Thoracic aorta (tissue), 2 donors: ENCODE measurements at places on chromosomes 2 and 18. TPM values are rescaled to one million over a fixed set of nuclear protein-coding genes. Genes with fewer than 3 reads are reported as not detected.

The SCYGR8 gene
- total RNA-seq: not detected

- no peak for DNase-seq
Measured at GRCh38 chr2:11949732-11950523, 203.5 kb downstream of the LPIN1 start.

The NRP2 gene
- total RNA-seq: 75.1 TPM

DNA sequence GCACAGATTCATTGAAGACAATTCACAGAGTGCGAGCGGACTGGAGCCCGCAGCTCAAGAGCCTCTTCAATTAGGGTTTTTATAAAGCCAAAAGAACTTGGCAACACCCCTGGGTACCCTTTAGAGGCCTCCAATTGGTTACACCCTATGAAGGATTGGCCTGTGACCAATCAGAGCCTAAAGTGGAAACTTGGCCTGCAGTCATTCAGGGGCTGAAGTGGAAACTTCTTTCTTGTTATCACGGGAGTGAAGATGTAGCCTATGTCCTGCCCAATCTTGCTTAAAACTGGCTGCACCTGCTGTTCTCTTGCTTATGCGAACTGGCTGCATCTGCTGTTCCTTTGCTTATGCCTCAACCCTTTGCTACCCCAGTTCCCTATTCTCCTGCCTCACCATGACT is 1.8 kb upstream of the HJURP start:
- DNase-seq: no peak

The ALLC gene
- not detected for total RNA-seq

DNA sequence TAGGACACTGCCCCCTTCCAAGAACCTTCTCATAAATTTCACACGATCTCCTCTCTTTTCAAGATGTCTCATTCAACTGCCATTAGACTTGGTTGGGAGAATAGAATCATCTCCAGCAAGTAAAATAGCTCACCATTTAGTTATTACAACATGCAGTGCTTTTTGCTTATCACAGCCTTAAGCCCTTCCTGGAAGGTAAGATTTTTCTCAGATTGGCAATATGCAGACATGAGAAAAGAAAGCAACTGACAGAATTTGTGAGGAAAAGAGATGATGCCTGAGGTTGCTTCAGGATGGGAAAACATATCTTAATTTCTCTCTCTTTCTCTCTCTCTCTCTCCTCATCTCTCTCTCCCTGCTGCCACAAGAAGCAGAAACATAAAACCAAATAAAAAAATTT is 855.1 kb upstream of the ACVR2A start:
- DNase-seq: no peak

- no peak for DNase-seq
Measured at GRCh38 chr2:15943378-15944280, 3.3 kb downstream of the MYCN start.

DNA sequence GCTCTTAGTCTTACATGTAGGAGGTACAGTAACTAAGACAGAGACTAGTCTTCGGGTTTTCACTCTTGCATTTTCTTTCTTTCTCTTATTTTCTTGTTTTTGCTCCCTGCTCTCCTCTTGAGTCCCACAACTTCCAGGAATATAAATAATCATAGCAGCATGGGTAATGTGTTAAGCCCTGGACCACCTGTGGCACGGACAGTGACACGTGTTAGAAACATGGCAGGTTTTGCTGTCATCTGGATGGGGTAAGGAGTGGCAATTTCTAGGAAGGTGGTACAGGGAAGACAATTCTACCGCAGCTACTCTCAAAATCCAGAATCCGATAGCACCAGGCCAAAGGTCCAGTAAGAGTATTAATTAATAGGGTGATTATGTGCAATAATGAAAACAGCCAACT is 237.5 kb upstream of the FAM98A start:
- no peak for DNase-seq

The AQP12A gene
- not detected for total RNA-seq

The MROH2A gene
- not detected for total RNA-seq

The MDH1B gene
- total RNA-seq: not detected

DNA sequence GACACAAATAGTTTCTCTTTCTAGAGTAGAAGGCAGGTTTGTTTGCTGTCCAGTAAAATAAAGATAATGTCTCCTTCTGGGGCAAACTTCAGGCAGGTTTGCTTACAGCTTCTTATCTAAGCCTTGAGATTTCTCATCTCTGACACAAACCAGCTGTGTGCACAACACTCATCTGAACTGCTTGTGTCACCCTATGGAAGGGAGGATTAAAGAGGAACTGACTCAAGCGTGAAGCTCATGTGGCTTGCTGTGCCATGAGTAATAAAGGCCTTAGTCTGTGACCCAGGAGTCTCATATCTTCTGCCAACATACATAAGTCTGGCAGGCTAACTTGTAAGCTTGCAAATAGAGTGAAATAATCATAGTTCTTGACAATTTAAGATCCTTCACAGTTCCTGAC is 24.2 kb upstream of the CPO start:
- no peak for DNase-seq
